Pulmonary artery endothelial cell (primary cell): ENCODE measurements at places on chromosomes 5 and 9. TPM values are rescaled to one million over a fixed set of nuclear protein-coding genes. Genes with fewer than 3 reads are reported as not detected.

GRCh38 chr5:73307645-73308355 lies 134.8 kb downstream of the TMEM174 start:
- DNase-seq: no peak

- DNase-seq: no peak
These were observed 11.2 kb upstream of the SMIM23 start for GRCh38 chr5:171774418-171774817.

The CKMT2 gene
- total RNA-seq: 0.07 TPM in 1 of 2 replicates, not detected in the other

DNA sequence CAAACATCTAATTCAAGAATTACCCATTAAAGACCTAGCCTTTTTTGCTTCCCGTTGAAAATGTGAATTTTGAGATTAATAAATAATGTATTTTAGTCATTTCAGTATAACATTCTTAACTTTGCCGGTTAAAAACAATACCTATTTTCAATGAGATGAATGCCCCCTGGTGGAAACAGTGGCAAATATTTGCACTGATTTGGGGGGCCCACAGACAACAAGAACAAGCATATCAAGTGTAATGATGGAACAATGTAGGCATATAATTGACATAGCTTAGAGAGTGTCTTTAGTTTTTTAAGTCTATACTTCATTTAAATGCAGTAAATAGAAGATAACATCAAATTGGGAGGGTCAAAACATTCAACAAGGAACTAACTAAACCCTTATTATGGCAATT lies 111.9 kb downstream of the NTRK2 start:
- DNase-seq: no peak

DNA sequence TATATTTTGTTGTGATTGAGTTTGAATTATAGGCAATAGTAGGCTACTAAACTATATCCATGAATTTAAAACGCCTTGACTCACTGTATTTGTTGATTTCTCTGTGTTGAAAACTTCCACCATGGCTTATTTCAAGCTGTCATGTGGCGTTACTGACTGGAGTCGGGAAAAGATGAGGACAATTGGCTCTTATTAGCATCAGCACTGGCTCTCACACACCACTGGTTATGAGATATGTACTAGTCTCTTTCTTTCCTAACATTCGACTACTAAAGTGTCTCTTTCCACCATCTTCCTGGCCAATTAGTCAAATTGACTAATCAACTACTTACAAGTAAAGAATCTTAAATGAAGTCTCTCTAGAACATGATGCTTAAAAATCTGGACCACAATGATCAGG lies 9.1 kb upstream of the DAB2 start:
- no peak for DNase-seq

GRCh38 chr9:129989740-129990139 lies 53.2 kb downstream of the FNBP1 start:
- no peak for DNase-seq

The C8G gene
- total RNA-seq: 0.67 TPM in 1 of 2 replicates, not detected in the other

The GPR150 gene
- total RNA-seq: 0.20 and 0.32 TPM in 2 replicates

The PLEKHG4B gene
- total RNA-seq: not detected in 2 replicates

- no peak for DNase-seq
These were observed 54.1 kb downstream of the MRPS30 start for GRCh38 chr5:44862808-44863207.

- DNase-seq: peak; percentile 73
These were observed 180.9 kb downstream of the CD180 start for GRCh38 chr5:67015541-67016191.

- DNase-seq: no peak
These were observed 26.1 kb upstream of the CSF1R start for GRCh38 chr5:150112201-150113046.

The SLC36A2 gene
- total RNA-seq: not detected in 2 replicates

- DNase-seq: no peak
These were observed 9.6 kb upstream of the SLC30A5 start for GRCh38 chr5:69084195-69084594.

DNA sequence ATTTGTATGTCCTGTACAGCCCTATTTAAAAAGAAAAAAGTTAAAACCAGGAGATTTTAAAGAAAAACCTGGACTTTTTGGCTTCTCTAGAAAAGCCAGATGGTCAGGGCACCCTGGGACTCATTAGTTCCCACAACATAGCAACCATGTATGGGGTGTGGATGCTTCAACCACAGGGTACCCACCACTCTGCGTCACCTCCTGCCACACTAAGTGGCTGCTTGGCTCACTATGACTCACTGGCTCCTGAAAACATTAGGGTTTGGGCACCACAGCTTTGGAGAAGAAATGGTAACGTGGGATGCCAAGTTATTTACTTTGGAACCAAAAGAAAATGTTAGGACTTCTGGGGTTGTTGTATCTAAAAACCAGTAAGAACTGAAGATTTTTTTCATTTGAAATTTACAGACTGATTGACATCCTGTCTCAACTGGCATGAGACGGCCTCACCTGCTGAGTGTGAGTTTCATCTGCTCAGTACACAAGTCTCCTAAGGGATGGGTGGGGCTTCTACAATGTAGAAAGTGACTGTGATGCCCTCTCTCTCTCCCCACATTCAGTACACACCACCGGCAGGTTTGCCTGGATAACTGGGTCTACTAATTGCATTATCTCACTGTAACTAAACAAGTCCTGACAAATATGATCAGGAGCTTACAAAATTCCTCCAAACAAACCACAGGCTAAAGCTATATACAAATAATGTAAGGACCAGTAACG lies 103.9 kb downstream of the ESM1 start:
- no peak for DNase-seq

DNA sequence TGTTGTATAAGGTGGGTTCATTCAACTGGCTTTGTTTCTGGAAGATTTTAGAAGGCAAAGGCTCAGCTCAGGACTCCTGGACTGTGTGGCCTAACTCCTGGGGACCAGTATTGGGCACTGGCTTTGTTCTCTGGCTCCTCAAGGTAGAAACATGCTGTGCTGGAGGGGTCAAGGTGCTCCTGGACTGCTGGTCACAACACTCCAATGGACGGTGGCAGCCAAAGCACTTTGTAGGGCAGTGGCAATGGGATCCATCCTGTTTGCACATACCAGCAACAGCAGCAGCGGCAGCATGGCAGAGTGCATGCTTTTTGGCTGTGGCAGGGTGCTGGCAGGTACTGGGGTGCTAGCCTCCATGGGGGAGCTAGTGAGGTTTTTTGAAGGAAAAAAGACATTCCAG lies 65.3 kb downstream of the SLCO6A1 start:
- no peak for DNase-seq

DNA sequence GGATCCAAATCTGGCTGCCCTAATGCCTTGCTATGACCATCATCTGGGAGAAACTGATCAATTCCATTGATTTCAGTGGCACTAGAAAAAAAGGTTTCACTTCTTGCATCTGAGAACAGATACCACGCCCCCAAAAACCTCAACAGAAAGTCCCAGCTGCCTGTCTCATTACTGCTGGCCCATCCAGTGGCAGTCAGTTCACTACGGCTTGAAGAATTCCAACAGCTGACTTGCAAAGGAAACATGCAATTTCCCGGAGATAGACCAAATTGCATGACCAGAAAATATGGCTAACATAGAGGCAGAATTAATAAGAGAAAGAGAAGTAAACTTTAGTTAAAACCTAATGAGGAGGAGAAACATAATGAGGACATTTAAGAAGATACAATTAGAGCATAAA lies 48.6 kb downstream of the UGCG start:
- no peak for DNase-seq

The ADGRV1 gene
- 0.04 and 0.20 TPM in 2 replicates for total RNA-seq

GRCh38 chr5:79488058-79488457 lies 25.9 kb downstream of the HOMER1 start:
- DNase-seq: no peak

DNA sequence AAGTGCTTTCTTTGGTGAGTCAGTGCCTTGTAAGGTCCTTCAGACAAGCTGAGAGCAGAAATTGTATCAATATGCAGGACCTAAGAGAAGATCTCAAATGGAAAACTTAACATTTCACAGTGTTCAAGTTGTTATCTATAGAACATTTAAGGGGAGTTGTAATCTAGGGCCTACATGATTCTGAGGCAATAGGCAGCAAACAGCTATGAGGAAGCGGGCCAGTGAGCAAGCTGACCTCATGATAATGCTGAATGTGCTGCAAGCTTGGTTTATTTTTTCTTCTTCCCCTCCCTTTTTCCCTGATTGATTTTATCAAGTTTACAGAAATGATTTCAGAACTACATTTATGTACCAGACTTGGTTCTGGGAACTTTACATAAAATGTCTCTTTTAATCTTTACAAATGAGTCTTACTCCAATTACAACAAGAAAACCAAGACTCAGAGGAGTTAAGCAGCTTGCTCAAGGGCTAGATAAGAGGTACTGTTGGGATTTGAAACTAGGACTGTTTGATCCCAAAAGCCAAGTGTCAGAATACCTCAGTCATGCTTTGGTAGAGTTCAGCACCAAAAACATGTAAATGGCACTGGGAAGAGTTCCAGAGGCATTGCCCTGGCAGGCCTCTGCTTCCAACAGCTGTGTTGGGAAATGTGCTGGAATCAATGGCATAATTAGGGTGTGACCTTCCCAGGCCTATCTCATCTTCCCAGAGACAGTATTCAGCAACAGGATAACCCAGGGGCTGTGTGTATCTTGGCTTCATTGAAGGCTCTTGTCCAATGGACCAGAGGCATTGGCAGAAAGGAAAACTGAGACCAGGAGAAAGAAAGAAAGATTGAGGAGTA lies 130.1 kb downstream of the LRRC70 start:
- no peak for DNase-seq

- DNase-seq: no peak
These were observed 916 bp downstream of the TOR1A start for GRCh38 chr9:129822898-129823541.

GRCh38 chr5:84378420-84378819 lies 6.3 kb downstream of the EDIL3 start:
- DNase-seq: no peak

The NEUROG1 gene
- total RNA-seq: not detected in 2 replicates

GRCh38 chr5:158086856-158087255 lies 227.9 kb upstream of the CLINT1 start:
- DNase-seq: no peak

DNA sequence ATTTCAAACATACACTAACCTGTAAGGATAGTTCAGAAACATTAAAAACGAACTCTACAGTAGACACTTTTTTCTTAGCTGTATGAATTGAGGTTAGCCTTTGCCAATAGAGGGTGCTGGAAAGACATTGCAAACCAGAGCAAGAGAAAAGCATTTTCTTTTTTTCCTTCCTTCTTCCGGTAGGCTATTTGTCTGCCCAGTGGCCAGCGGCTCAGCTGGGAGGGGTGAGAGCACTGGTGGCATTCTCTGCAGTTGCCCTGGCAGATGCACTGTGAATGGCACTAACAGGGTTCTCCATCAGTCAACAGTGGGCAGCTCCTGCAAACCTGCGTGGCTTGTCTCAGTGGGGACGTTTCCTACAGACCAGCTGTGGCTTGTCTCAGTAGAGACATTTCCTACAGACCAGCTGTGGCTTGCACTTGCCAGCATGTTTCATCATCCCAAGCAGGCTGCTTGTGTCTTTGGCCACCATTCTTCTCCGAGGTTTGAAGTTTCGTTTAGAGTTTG lies 984.5 kb upstream of the CDH18 start:
- DNase-seq: no peak

DNA sequence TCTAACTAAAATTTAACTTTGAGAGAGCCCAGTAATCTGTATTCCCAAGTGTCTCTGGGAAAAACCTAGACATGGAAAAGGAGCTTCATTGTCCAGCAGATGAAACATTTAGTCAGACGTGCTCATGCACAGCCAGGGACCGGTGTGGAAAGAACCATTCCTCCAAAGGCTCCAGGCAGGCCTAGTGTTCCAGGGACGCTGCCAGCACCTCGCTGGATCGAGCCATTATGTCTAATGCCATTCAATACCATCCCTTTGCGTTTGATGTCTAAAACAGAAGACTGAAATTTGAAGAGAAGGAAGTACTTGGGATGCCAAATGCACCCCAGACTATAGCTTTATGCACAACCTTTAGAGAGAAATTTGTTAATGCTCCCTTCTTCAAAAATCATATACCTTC lies 1.4 kb upstream of the CHSY3 start:
- DNase-seq: no peak

DNA sequence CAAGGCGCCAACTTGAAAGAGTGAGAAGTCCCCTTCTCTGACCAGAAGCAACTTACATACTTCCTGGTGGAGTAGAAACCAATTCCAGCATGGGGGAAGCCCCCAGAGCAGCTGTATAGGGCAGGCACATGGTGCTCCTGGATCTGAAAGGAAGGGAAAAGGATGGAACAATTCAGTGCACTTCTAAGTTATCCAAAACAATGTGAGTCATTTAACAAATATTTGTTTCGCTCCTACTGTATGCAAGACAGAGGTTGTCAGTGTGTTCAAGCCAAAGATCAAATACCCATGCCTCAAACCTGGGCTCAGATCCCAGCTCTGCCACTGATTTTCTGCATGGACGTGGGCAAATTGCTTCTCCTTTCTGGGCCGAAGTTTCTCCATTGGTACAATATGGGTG lies 67.1 kb downstream of the LHX2 start:
- peak; percentile 44 for DNase-seq

DNA sequence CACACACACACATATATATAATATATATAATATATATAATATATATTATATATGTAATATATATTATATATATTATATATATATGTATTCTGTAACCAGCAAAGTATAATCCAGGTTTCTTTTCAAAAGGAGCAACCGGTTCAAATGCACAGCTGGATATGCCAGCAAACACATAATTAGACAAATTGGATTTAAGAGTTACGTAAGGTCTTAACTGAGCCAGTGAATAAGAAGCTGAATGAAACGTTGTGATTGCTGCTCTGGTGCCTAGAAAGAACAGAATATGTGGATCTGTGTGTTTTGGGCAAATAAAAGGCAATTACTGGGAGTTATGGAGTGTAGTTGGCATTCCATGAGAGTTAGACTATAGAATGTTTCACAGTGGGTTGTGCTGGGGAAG lies 178.1 kb downstream of the SLF1 start:
- DNase-seq: no peak

The BTNL9 gene
- 0.04 and 0.07 TPM in 2 replicates for total RNA-seq

DNA sequence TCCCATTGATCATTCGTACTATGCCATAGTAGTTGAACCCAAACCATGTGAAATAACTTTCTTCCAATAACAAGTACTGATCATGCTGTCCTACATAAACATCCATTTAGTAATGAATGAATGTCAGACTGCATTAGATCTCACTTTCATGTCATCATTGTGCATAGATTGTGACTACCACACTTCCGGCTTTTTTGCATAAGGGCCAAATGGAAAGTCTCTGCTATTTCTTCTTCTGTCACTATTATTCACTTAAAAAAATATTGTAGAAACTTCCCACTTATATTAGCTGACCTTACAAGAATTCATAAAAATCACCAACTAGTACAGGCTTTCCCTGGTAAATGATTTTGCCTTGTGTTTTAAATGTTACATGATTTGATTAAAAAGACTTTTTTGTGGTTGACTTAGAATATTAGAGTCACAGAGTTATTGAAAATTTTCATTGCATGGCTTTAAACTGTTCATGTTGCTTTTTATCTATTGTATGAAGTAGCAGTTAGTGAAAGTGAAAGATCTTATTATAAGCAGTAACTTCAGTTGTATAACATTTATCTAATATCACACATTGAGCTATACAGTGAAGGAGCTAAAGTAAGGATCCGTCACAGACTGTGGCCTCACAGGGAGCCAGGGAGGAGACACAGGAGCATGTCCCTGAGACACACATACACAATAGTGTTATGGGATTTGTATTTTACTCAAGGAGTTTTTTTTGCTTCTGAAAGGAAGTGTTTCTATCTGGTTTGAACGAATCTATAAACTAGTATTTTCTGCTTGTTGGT lies 33.9 kb downstream of the LMNB1 start:
- no peak for DNase-seq

- no peak for DNase-seq
These were observed 165.8 kb downstream of the MELK start for GRCh38 chr9:36738318-36738976.
